Activated T-helper 17 cell treated with anti-CD3 and anti-CD28 coated beads, Interleukin-2, amount 50 U/mL, for 72 hours (primary cell): ENCODE measurements at places on chromosomes 7 and 10. TPM values are rescaled to one million over a fixed set of nuclear protein-coding genes. Genes with fewer than 3 reads are reported as not detected.
A peak's percentile ranks its signal among the peaks of the same experiment; 100 is the strongest.

The VWA2 gene
- not detected for total RNA-seq

The FAM25G gene
- not detected for total RNA-seq

The INMT gene
- total RNA-seq: 0.21 TPM

The MRPS17 gene
- total RNA-seq: 23.6 TPM

The ZC3HAV1L gene
- total RNA-seq: 23.6 TPM

The PLOD3 gene
- total RNA-seq: 55.6 TPM

The PGAM2 gene
- total RNA-seq: not detected

The CALCR gene
- not detected for total RNA-seq

The MICALL2 gene
- total RNA-seq: 5.1 TPM

The CHAT gene
- total RNA-seq: not detected

The ATG9B gene
- 18.2 TPM for total RNA-seq

The LIPN gene
- not detected for total RNA-seq

The OR2A5 gene
- total RNA-seq: not detected

The HMX3 gene
- total RNA-seq: 0.21 TPM

The SFRP5 gene
- total RNA-seq: not detected

The GNB2 gene
- 181 TPM for total RNA-seq

The HECW1 gene
- total RNA-seq: not detected

The GOLGA7B gene
- total RNA-seq: 5.8 TPM

The PLXDC2 gene
- not detected for total RNA-seq

- peak; percentile 28 for ATAC-seq
Measured at GRCh38 chr10:45592432-45592831, 80.1 kb downstream of the ZFAND4 start.

DNA sequence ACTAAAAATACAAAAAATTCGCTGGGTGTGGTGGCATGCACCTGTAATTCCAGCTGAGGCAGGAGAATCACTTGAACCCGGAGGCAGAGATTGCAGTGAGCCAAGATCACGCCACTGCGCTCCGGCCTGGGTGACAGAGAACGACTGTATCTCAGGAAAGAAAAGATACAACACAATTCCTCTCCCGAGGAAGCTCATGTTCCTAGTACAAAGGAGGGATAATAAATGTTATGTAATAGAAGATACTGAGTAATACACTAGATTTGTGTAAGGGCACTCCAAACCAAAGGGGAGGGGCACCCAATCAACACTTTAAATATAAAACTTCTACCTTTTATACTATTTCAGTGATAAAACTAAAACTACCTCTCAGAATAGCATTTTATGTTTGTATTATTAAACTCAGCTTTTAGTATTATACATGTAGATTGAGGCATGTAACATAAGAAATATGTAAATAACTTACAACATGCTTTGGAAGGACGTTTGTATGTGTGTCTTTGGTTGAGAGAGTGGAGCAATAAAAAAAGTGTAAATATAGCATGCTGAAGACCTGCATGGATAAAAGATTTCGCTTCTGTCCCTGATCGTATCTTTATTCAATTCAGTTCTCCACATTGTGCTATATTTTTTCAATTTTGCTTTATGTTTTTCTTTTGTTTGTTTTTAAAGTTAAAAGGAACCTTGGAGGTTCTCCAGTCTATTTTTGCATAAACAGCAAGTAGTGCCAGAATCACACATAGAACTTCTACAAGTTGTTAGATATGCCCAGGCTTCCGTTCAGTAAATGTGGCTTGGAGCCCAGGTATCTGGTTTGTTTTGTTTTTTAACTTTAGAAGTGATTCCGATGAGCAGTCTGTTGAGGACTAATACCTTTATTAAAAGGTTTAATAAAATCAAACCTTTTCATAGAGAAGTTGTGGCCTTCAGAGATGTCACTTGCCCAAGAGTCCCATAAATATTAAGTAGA is 71.9 kb downstream of the WAC start:
- ATAC-seq: no peak

GRCh38 chr10:104246976-104247375 is 7.7 kb upstream of the GSTO1 start:
- peak; percentile 95 for ATAC-seq

- ATAC-seq: no peak
Measured at GRCh38 chr7:23076772-23077171, 28.8 kb upstream of the KLHL7 start.

DNA sequence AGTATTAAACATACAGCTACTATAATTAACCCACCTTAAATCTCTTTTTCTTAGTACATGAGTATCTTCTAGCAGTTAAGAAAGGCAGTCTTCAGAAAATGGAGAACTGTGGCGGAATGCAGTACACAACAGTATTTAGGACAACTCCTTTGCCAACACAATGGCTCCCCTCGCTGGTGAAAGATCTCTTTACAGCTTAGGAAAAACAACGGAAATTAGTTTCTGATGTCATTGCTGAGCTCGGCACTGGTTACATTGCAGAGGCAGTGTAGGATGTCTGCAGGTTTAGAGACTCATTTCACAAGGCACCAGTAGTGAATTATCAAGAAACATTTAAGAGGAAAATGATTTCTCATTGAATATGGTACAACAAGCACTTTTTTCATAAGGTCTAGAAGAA is 43.4 kb downstream of the GLRX3 start:
- peak; percentile 84 for ATAC-seq

- no peak for ATAC-seq
Measured at GRCh38 chr10:19169684-19170083, 121.1 kb downstream of the MALRD1 start.

GRCh38 chr7:36468370-36469101 is 78.9 kb downstream of the ANLN start:
- ATAC-seq: no peak

GRCh38 chr10:77041636-77042258 is 595.9 kb downstream of the KCNMA1 start:
- peak; percentile 50 for ATAC-seq

DNA sequence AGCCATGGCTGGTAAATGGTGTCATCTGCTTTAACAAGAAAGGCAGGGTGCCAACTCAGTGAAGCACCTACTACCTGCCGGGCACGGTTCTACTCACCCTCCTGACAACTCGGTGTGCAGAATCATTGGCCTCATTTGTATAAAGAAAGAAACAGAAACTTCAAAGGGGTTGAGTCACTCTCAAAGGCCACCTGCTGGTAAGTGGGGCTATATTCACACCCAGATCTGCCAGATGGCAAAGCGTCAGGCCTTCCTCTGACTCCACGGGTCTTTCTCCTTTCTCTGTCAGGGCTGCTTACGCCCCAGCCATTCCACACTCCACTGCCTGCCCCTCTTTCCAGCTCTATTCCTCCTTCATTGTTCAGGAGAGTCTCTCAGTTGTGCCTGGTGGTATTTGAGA is 309.2 kb downstream of the GFRA1 start:
- ATAC-seq: no peak

GRCh38 chr10:124560377-124561105 is 98.9 kb downstream of the LHPP start:
- no peak for ATAC-seq

- no peak for ATAC-seq
Measured at GRCh38 chr10:28359334-28359733, 56.5 kb upstream of the MPP7 start.

DNA sequence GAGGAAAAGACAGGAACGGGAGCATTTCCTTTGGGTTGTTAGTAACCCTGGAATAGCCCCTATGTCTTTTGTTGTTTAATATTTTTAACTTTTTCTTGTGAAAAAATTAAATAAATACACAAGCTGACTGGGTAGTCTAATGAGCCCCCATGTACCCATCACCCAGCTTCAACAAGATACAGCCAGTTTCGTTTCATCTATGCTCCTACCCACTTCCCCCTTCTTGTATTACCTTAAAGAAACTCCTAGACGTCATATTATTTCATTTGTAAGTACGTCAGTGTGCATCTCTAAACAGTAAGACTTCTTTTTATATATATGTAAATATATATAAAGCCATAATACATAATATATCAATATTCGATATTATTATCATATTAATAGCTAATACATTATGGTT is 42.8 kb upstream of the NUB1 start:
- ATAC-seq: no peak

DNA sequence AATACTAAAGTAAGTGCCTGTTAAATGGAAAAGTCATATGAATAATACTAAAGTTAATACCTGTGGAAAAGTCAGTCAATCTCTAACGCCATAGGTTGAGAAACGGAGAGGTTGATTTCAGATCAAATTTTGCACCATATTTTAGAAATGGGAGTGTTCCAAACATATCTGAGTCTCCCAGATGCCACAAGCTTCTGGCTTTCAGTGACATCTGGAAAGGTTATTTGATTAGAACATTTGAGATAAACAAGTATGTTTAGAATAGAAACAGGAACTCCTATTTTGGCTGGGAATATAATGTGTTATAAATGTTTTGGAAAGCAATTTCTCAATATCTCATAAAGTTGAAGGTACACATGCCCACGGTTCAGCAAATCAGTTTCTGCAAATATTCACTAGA is 5.8 kb downstream of the MACC1 start:
- ATAC-seq: no peak

DNA sequence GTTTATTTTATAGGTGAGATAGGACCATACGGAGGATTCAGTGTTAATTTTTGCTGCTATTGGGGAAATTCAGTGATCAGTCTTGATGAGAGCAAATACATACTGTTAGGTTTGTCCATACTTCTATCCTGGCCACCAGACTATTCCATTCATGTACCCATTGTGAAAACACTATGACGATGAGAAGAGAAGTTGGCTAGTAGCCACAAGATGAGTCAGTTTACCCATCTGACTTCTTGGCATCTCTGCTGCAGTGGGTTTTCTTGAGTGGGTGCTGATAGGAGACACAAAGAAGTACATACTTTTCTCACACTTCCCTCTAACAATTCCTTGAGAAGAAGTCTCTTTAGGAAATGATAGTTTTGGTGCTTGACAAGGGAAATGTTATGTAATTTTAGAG is 133.1 kb downstream of the TFPI2 start:
- no peak for ATAC-seq

- peak; percentile 32 for ATAC-seq
Measured at GRCh38 chr7:20114468-20114867, 102.7 kb downstream of the MACC1 start.

- ATAC-seq: peak; percentile 18
Measured at GRCh38 chr7:70775570-70776156, 356.3 kb upstream of the GALNT17 start.

- no peak for ATAC-seq
Measured at GRCh38 chr10:112977426-112977898, 27.4 kb downstream of the TCF7L2 start.

- no peak for ATAC-seq
Measured at GRCh38 chr7:155848691-155849669, 36.7 kb upstream of the SHH start.

- no peak for ATAC-seq
Measured at GRCh38 chr7:149772956-149773434, 393 bp downstream of the ZNF467 start.

GRCh38 chr7:36283711-36284130 is 105.9 kb upstream of the ANLN start:
- ATAC-seq: peak; percentile 17

GRCh38 chr7:2928256-2928612 is 84.1 kb upstream of the GNA12 start:
- no peak for ATAC-seq

DNA sequence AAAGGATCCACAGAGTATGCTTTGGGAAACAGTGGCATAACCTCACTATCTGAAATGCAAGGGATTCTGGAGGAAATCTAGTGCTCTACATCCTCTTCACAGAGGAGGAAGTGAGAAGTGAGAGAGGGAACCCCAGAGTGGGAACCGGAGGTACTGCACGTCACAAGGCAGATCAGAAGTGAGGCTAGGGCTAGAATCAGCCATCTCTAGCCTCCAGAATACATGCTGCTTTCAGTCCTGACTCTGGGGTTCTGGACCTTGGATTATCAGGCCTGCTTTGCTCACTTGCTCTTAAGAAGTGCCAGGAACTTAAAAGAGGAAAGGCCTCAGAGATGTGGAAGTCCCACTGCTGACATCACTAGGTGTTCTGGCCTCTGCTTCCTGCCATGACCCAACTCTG is 25.7 kb downstream of the ZNF503 start:
- ATAC-seq: no peak

GRCh38 chr7:30796105-30796869 is 25.1 kb downstream of the MINDY4 start:
- no peak for ATAC-seq

- ATAC-seq: no peak
Measured at GRCh38 chr7:93249491-93250148, 17.5 kb downstream of the VPS50 start.

DNA sequence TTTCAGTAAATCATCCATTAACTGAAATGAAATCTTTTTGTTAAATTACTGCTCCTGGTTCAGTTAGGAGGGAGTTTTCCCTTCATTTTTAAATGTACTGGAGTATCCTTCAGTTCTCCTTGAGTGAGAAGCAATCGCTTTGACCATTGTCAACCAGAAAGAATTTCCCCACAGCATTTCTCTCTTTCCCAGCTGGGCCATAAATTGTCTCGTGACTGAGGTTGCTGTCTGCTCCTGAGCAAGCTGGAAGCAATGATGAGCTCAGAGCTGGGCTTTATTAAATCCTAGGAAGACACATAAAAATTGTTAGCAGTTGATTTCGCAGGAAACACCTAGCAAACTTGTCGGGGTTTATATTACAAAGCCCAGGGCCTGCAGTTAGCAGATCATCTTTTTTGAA is 102.0 kb upstream of the INSYN2A start:
- no peak for ATAC-seq

DNA sequence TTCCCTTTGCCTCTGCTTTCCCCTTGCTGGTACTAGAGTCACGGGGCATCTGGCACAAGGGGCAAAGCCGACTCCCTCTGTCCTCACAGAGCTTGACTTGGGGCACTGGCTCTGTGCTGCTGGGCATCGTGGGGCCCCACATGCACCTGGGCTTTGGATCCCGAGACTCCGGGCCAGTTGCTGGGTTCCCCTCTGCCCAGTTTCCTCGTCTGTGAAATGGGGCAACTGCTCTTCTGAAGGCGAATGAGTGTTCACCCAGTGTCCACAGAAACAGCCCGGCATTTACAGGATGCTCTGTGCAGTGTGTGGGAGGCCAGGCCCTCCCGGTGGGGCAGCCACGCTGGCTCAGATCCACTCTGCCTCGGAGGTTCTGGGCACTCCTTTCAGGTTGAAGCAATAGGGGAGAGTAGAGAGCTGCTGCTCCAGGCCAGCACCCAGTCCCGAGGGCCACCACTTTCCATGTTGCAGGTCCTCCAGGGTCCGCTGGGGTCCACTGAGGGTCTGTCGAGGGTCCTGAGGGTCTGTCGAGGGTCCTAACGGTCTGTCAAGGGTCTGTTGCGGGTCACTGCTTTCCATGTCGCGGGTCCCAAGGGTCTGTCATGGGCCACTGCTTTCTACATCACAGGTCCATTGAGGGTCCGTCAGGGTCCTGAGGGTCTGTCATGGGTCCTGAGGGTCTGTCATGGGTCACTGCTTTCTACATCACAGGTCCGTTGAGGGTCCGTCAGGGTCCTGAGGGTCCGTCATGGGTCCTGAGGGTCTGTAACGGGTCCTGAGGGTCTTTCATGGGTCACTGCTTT is 103.6 kb downstream of the VIPR2 start:
- ATAC-seq: no peak

GRCh38 chr7:26441611-26442277 is 150.1 kb downstream of the SNX10 start:
- ATAC-seq: no peak

GRCh38 chr10:43076876-43077420 is at the start of gene RET:
TSS of gene RET (plus strand) at chr10:43077069. CDS start at chr10:43077259, 190 bp downstream.
- peak; percentile 30 for ATAC-seq
